GM12878 (cell line): ENCODE measurements at places on chromosomes 7 and 10.

- DNase-seq = no peak
Observed at GRCh38 chr10:24008164-24009091, 200.5 kb upstream of the KIAA1217 start.

DNA sequence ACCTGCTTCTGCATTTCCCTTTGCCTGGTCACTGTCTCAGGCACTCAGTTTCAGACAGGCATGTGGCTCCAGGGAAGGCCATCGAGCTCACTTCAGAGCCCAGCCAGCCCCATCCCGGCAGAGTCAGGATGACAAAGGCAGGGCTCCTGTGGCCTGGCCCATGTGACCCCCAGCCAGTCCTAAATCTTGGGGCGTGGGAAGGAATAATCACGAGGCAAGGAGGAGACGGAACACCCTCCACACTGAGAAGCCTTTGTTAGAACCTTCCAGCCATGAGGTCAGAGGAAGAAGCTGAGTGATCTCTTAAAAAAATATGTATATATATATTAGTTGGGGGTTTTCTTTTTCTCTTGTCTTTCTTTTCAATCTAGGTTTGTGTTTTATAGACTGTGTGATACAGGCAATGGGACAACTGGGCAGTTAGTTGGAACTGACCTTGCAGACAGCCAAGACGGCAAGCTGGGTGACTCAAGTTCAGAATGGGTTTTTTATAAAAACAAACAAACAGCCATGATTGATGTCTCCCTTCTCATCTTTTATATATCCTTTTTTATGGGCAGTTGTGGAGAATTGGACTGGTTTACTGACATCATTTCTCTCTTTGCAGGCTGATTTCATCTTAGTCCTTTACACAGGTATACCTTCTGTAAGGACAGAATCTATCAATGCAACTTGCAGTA lies 60.8 kb downstream of the CHN2 start:
- DNase-seq = no peak

DNA sequence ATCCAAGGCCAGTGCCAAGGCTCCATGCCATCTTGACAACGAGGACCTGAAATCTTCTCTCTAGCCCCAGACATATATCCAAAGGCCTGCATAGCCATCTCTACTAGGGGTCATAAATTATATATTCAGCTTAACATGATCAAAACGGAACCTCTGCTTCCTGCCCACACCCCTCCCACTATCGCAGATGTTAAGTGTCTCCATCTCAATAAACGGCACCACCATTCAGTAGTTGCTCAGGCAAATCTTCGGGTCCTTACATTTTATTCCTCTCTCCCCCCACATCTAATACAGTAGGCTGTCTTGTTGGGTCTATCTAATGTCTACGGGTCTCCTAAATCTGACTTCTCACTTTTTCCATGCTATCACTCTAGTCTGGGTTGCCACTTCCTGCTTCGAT lies 201.1 kb upstream of the PLXNA4 start:
- no peak for DNase-seq

GRCh38 chr7:93810561-93810960 lies 80.0 kb downstream of the TFPI2 start:
- no peak for DNase-seq

DNA sequence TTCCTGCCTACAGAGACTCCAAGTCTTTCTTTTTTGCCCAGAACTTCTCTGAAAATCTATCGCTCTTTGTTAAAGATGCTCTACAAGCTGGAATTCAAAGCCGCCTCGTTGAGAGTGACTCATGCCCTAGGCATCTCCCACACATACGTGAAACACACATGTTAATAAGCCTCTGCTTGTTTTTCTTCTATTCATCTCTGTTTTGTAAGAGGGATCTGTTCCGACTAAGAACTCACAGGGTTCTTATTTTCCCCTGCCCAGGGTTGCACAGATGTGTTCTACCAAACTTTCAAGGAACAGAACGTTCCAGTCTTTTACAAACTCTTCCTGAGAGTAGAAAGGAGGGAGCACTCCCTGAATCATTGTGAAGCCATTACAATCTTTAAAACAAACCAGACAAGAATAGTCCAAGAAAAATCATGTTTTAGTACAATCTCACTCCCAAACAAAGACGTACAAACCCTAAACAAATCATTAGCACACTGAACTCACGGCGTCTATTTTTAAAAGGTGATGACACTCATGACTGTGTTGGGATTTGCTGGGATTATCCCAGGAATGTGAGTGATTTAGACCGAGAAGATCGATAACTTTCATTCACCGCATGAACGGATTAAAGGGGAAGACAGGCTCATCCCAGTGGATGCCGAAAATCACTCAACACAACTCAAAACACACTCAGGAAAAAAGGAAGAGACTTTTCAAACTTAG lies 55.3 kb upstream of the INPP5A start:
- no peak for DNase-seq

DNA sequence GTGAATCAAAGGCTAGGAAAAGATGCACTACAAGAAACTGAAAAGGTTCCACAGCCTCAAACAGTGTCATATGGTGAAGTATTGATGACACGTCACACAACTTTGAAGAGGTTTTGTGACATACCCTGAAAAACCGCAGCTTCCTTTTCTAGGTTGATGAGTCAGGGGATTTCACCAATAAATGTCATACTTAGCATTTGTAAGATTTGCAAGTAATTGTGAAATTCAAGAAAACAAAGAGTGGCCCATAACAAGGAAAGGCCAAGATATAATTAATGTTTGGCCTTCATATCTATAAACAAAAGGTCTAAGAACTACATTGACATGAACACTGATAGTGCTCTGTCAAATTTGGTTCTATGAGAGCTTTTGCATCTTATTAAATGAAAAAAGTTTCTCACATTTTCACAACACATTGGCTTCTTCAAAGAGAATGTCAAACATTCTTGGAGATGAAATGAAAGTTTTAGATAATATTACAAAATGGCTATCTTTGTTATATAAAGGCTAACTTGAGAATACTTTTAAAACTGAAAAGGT lies 62.0 kb upstream of the NAMPT start:
- peak; percentile 92 for DNase-seq

DNA sequence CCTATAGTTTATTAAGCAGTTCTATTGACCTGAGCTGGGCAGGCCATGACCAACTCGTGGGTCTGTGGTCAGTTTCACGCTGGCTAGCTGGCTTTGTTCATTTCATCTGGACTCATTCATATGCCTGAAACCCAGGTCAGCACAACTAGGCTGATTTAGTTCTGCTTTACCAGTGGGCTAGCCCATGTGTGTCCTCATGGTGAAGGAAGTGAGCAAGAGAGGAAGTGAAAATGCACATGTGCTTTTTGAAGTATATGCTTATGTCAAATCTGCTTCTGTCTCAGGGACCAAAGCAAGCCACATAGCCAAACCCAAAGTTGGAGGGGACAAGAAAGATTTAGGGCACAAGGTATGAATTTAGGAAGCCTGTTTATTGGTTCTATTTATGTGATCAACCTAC lies 154.5 kb downstream of the RNF133 start:
- DNase-seq = peak; percentile 49

DNA sequence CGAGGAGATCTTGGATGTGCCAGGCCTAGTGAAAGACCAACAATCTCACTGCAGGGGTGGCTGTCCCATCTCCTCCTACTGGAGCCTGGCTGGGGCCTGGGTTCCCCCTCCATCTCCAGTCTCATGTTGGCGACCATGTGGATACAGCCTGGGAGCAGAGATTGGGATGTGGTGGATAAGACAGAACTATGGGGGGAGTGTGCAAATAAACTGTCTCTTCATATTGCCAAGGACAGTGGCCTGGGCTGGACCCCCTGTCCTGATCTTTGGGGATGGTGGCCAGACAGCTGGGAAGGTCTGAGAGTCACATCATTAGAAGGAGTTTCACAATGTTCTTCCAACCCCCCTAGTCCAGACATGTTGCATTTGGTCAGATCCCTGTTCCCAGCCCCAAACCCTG lies 5.8 kb upstream of the MINDY4 start:
- DNase-seq = no peak

DNA sequence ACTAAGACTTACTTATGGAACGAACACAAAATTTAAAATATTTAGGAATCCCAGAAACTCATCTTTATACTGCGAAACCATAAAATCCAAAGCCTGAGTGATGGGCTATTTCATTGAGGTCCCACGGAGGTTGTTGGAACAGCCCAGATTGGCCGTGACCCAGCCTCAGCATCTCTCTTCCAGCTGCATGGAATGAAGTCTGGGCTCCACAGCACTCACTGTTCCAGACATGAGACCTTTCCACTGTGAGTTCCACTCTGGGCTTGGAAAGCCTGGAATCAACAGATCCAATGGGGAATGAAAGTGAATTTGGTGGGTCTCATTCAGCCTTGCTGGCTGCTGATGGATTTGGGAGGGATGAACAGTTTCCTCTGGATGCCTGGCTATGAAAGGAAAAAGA lies 184.9 kb downstream of the EMX2 start:
- DNase-seq = no peak

DNA sequence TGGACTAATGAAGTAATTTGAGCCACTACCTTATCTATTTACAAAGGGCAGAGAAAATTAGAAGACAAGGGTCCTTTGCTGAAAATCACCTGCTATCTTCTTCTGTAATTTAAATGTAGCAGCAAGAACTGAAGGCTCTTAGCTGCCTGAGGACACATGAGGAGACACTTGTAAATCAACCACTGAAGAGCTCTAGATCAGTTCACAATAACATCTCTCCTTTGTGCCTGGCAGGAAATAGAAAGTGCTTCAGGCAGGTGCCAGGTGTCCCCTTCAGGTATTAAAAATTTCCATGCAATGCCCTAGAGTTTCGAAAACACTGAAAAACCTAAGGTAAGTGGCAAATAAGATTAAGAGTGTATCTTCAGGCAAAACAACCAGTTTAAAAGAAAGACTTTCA lies 474.6 kb downstream of the GRM8 start:
- no peak for DNase-seq

GRCh38 chr7:108114117-108114841 lies 15.9 kb downstream of the LAMB4 start:
- no peak for DNase-seq

DNA sequence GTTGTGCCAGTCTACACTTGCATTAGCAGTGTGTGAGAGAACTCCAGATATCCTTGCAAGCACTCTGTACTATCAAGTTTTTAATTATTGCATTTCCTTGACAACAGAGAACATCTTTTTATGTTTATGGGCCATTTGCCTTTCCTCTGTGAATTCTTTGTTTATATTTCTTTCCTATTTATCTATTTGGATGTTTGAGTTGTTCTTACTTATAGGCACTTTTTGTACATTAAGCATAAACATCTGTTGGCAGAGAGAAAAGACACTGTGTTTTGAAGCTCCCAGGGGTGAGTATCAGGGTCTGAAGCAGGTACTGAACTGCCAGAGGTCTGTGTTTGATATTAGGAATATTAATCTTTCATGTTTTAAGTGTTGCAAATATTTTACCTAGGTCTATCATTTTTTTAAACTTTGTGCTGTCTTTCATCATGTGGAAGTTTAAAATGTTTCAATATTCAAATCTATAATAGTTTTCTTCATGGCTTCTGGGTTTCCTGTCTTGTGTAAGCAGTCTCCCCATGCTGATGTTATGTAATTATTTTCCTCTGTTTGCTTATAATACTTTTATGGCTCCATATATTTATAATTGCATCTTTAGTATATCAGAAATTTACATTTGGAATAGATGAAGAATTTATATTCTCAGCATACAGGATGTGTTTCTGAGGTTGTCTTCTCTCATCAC lies 17.7 kb upstream of the PDCD4 start:
- no peak for DNase-seq

DNA sequence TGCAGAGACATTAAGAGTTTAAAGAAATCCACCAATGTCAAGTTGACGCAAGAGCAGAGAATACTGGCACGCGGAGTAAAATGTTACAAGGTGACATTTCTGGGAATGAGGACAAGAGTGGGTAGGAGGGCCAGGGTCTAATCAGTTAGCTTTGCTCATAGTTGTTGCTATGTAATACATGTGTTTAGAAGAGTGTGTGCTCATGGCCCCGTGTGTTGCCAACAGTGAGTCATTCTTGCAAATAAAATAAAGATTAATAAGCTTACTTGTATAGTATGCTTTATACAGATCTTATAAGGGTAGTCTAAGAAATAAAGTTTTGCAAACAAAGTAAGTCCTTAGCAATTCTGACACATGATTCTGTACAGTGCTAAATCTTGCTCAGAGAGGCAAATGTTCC lies 64.5 kb downstream of the DNMBP start:
- DNase-seq = no peak

DNA sequence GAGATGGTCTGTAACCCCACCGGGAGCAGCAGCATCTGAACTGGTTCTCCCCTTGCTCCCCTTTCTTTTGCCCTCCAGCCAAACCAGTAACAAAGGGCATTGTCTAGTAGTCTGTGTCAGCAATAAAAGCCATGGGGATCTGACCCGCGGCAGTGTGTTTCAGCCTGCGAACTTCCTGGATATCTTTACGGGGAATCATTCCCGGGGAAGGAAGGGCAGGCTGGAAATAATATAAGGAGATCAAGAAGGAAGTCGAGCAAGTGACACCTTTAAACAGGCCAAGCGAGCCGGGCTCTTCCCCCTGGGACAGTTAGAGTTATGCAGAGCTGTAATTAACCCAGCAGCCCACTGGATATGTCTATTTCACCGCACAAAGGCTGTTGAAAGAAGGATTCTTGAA lies 661.2 kb upstream of the GALNT17 start:
- DNase-seq = no peak

- DNase-seq = no peak
Observed at GRCh38 chr7:144820552-144820951, 15.3 kb downstream of the TPK1 start.

- no peak for DNase-seq
Observed at GRCh38 chr7:131897016-131897789, 340.8 kb upstream of the PODXL start.

DNA sequence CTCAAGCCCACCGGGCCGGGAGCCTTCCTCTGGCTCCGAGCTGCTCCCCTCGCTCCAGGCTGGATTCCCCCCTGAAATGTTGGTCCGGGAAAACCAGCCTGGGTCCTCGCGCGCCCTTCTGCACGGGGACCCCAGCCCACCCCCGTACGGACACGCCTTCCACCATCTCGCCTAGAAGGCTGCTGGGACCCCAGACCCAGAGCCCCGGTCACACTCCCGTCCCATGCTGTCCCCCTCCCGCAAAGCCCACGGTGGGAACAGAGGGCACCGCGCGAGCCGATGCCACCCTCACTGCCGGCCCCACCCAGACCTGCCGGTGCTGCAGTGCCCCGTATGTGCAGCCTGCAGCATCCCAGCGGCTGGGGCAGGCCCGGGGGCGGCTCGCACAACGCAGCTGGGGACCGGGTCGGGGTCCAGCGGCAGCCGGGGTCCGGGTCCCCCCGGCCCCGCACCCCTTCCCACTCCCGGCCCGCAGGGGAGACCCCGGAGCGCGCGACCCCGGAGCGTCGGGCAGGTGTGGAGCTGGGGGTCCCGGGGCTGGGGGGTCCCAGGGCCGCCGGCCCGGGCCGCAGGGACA lies 871 bp downstream of the SPOCK2 start:
- DNase-seq = no peak

DNA sequence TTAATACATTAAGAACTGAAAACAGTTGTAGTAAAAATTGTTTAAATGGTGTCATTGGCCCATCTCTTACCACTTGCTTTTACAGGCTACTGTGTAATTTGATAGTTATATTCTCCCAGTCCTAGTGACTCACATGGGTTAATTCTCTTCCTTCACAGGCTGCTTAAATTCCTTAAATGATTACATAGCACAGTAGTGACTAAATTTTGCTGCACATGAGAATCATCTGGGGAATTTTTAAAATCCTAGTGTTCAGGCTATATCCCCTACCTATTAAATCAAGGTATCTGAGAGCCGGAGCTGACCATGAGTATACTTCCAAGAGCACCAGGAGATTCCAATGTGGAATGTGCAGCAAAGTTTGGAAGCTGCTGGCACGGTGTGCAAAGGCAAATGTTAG lies 45.3 kb upstream of the ZNF800 start:
- DNase-seq = no peak
